A673 (cell line): ENCODE measurements at places on chromosomes 6 and 20. TPM values are rescaled to one million over a fixed set of nuclear protein-coding genes. Genes with fewer than 3 reads are reported as not detected.

DNA sequence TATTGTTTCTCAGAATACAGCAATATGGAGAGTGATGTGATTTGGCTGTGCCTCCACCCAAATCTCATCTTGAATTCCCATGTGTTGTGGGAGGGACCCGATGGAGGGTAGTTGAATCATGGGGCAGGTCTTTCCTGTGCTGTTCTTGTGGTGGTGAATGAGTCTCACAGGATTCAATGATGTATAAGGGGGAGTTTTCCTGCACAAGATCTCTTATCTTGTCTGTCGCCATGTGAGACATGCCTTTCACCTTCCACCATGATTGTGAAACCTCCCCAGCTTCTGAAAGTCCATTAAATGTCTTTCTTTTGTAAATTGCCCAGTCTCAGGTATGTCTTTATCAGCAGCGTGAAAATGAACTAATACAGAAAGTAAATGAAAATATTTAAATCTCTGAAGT, 234.8 kb upstream of the TENT5A start:
- no peak overlapping the region for H3K4me3 ChIP-seq
- no peaks in the 10 kb centered on the region for H3K27me3 ChIP-seq
- DNase-seq = no peak

PPDPF gene
- total RNA-seq = 148 and 176 TPM in 2 replicates

- H3K4me3 ChIP-seq = no peak overlapping the region
- no peak overlapping the region for H3K27ac ChIP-seq
- peaks cover 3% of the 10 kb centered on the region for H3K27me3 ChIP-seq
- no peaks in the 10 kb centered on the region for H3K4me1 ChIP-seq
Measured at GRCh38 chr6:152783217-152783878, 32.8 kb downstream of the VIP start.

GRCh38 chr6:155142168-155143028, 121.4 kb upstream of the CLDN20 start:
- no peak for DNase-seq
- H3K27ac ChIP-seq = no peak overlapping the region
- H3K27me3 ChIP-seq = no peaks in the 10 kb centered on the region
- H3K36me3 ChIP-seq = no peaks in the 10 kb centered on the region
- H3K4me3 ChIP-seq = no peak overlapping the region
- no peaks in the 10 kb centered on the region for H3K4me1 ChIP-seq
